ENCODE measurements at places on chromosomes 2 and 18.

GRCh38 chr18:811182-811891 is 705 bp downstream of the YES1 start:
- DNase-seq = no peak

GRCh38 chr2:170052151-170052550 is 125.8 kb upstream of the MYO3B start:
- DNase-seq = no peak

GRCh38 chr2:12556762-12557161 is 160.0 kb upstream of the TRIB2 start:
- DNase-seq = no peak

DNA sequence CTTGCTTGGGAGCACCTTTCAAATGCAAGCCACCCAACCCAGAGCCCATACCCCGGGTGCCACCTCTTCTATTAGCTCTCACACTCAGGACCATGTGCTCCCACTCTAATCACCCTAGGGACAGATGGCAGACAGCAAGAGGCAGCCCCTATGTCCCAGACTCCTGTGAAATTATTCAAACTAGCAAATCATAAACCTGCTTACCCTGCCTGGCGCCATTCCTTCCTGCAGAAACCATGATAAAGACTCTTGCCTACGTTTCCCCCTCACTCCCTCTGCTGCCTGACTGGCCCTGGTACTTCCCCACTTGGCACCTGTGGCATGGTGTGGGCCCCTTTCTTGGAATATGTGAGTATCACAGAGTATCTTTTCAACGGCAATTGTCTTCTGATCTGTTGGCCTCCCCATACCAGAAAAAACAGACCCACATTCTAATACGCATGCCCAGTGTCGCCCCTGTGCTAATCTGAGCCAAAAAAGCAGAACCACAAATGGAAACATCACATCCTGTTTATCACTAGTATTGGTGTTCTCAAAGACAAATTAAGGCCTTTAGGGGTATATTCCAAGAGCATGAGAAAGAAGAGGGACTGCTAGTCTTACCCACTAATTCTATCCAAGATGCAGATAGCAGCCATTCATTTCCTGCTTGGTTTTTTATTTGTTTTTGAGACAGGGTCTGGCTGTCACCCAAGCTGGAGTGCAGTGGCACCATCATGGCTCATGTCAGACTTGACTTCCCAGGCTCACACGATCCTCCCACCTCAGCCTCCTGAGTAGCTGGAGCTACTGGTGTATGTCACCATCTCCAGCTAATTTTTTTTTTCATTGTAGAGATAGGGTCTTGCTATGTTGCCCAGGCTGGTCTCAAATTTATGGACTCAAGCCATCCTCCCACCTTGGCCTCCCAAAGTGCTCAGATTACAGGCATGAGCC is 44.1 kb upstream of the TTC39C start:
- no peak for DNase-seq
